Tibial nerve (tissue), 4 donors: ENCODE measurements at places on chromosomes 6 and 20. TPM values are rescaled to one million over a fixed set of nuclear protein-coding genes. Genes with fewer than 3 reads are reported as not detected.

MAP7 gene
- 1.4 TPM for total RNA-seq

DDO gene
- total RNA-seq: 2.1 TPM

DLL1 gene
- total RNA-seq: 3.3 TPM

PTPRT gene
- total RNA-seq: not detected

GSTA2 gene
- total RNA-seq: not detected

GJA10 gene
- not detected for total RNA-seq

DNA sequence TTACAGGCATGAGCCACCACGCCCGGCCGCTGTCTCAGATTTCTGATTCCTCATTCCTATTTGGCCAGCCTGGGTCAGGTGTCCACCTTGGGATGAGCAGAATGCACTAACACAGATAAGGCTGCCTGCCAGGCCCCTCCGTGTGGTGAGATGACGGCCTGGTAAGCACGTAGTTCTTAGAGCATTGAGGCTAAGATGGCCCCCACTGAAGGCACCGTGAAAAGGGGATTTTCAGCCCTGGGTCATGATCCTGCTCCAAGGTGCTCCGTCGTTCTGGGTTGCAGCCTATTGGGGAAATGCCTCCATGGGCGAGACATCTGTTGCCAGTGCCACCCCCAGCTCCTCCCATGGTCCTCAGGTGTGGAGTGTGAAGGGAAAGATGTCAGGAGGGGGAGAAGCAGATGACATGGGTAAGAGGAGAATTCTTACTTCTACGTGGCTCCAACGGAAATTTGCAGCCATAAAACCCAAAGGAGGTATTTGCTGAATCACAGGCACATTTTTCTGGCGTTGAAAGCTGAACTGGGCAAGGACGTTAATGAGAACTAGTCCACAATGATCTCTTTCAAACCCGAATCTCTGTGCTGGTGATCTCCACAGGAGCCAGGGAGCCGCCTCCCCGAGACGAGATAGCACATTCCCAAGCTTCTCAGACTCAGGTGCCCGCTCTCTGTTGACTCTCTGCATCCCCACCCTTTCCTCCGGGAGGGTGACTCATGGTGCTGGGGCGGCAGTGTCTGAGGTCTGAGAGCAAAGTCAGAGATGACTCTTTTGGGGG lies 34.0 kb upstream of the BMP6 start:
- no peak for DNase-seq
- H3K27me3 ChIP-seq: no peaks in the 10 kb centered on the region
- no peaks in the 10 kb centered on the region for H3K4me1 ChIP-seq

DNA sequence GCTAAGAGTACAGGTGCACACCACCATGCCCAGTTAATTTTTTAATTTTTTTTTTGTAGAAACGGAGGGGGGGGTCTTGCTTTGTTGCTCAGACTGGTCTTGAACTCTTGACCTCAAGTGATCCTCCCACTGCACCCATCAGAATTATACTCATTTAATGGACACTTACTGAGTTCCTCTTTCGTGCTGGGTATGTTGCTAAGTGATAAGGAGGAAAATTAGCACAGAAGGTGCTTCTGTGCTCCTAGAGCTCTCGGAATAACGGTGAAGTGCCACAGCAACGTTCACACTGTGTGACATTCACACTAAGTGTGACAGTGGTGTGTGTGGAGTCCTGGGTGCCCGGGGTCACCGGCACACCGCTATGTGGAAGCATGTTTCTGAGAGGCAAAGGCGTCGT lies 32.1 kb upstream of the BMP6 start:
- H3K27me3 ChIP-seq: no peaks in the 10 kb centered on the region
- H3K4me1 ChIP-seq: no peaks in the 10 kb centered on the region
- H3K36me3 ChIP-seq: no peaks in the 10 kb centered on the region
- H3K4me3 ChIP-seq: no peak overlapping the region
- H3K27ac ChIP-seq: no peak overlapping the region

GRCh38 chr20:31515775-31516107 lies 1.5 kb downstream of the HM13 start:
- H3K4me3 ChIP-seq: peak overlapping the region; percentile 85
- no peak for DNase-seq
- H3K27me3 ChIP-seq: no peaks in the 10 kb centered on the region
- H3K4me1 ChIP-seq: no peaks in the 10 kb centered on the region
- H3K36me3 ChIP-seq: peaks cover 27% of the 10 kb centered on the region
- no peak overlapping the region for H3K27ac ChIP-seq

DNA sequence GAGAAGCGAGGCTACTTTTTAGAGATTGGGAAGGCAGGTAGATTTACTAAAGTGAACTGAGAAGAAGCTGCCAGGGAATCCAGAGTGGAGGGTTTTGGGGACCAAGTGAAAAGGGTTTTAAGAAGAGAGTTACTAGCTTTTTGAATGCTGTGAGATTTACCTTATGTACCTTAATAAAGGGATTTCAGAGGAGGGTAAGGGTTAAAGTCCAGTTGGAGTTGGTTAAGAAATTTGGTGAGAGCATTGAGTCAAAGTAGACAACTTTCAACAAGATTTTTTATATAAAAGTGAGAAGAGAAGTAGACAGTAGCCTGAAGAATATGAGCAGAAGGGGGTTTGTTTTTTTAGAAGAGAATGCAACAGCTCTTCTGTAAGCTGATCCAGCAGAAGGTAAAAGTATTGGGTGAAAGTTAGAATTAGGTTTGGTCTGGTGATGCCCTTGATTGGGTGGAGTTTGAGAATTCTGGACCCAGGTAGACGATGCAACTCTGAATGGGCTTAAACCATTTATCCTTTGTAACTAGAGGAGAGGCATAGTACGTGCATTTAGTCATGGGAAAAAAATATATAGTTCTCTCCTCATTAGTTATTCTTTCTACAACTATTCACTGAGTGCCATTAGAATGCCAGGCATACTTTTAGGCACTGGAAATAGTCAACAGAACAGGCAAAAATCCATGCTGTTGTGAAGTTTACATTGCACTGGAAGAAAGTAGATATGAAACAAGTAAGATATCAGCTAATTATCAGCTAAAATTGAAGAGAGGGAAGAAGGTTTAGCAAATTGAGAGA lies 44.8 kb downstream of the ATRN start:
- H3K4me3 ChIP-seq: no peak overlapping the region
- H3K4me1 ChIP-seq: no peaks in the 10 kb centered on the region
- H3K27me3 ChIP-seq: no peaks in the 10 kb centered on the region
- no peaks in the 10 kb centered on the region for H3K36me3 ChIP-seq
- no peak overlapping the region for H3K27ac ChIP-seq
- DNase-seq: no peak

GRCh38 chr6:67558985-67559384 lies 1076.1 kb upstream of the ADGRB3 start:
- no peaks in the 10 kb centered on the region for H3K36me3 ChIP-seq
- no peak overlapping the region for H3K4me3 ChIP-seq
- H3K27ac ChIP-seq: no peak overlapping the region
- no peaks in the 10 kb centered on the region for H3K4me1 ChIP-seq

- no peak overlapping the region for H3K27ac ChIP-seq
- no peak overlapping the region for H3K4me3 ChIP-seq
- H3K27me3 ChIP-seq: no peaks in the 10 kb centered on the region
- H3K36me3 ChIP-seq: no peaks in the 10 kb centered on the region
Observed at GRCh38 chr6:22250486-22250885, 46.4 kb downstream of the PRL start.

DNA sequence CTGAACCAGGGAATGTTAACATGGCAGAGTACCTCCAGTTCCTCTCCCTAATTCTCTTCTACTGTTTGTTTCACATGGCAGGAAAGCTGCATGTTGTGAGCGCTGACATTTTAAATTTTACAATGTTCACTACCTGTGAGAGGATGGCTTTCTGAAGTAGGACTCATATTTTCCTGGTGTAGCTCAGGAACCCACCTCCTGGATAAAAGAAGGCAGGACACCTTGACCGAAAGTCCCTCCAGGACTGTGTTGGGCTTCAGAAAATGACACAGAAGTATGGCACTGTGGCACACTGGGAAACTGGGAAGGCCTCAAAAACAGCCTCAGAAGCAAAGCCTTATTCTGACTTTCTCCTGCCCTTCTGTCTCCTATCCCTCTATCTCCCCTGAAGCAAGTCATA lies 33.3 kb downstream of the PTPRK start:
- H3K36me3 ChIP-seq: no peaks in the 10 kb centered on the region
- no peaks in the 10 kb centered on the region for H3K4me1 ChIP-seq

- H3K4me3 ChIP-seq: no peak overlapping the region
- peaks cover 22% of the 10 kb centered on the region for H3K36me3 ChIP-seq
- no peak overlapping the region for H3K27ac ChIP-seq
- no peak for DNase-seq
Observed at GRCh38 chr6:107868867-107869611, 44.9 kb upstream of the SCML4 start.

GRCh38 chr6:141969201-141969600 lies 163.5 kb upstream of the GJE1 start:
- no peaks in the 10 kb centered on the region for H3K36me3 ChIP-seq
- H3K27ac ChIP-seq: no peak overlapping the region
- no peak overlapping the region for H3K4me3 ChIP-seq
- H3K27me3 ChIP-seq: no peaks in the 10 kb centered on the region
- H3K4me1 ChIP-seq: no peaks in the 10 kb centered on the region

GRCh38 chr6:125746731-125747588 lies 2.5 kb upstream of the HEY2 start:
- H3K27me3 ChIP-seq: no peaks in the 10 kb centered on the region
- peaks cover 57% of the 10 kb centered on the region for H3K4me1 ChIP-seq
- H3K27ac ChIP-seq: peak overlapping the region; percentile 69

- no peak for DNase-seq
- H3K4me1 ChIP-seq: no peaks in the 10 kb centered on the region
Observed at GRCh38 chr20:4748847-4749246, 27.1 kb downstream of the PRND start.

GRCh38 chr6:44475417-44475778 lies 87.9 kb downstream of the CDC5L start:
- H3K36me3 ChIP-seq: no peaks in the 10 kb centered on the region
- no peak for DNase-seq
- no peak overlapping the region for H3K4me3 ChIP-seq
- H3K4me1 ChIP-seq: peaks cover 37% of the 10 kb centered on the region
- H3K27ac ChIP-seq: no peak overlapping the region

DNA sequence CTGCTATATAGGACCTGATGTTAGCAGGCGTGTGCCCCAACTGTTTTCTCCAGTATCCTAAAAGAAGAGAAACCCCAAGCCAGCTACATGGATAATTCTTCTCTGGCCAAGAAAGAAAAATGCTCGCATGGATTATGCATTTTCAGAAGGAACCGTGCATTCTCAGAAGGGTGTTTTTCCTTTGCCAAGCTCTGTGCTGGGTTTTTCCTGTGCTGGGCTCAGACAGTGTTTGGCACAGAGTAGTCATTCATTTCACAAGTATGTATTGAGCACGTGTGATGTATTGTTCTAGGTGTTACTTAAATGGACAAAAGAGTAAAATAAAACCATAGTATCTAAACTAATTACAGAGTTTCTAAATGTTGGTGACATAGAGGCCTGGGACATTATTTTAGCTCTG lies 62.7 kb upstream of the ZNF133 start:
- H3K4me1 ChIP-seq: peaks cover 10% of the 10 kb centered on the region
- H3K4me3 ChIP-seq: no peak overlapping the region
- no peaks in the 10 kb centered on the region for H3K36me3 ChIP-seq

DNA sequence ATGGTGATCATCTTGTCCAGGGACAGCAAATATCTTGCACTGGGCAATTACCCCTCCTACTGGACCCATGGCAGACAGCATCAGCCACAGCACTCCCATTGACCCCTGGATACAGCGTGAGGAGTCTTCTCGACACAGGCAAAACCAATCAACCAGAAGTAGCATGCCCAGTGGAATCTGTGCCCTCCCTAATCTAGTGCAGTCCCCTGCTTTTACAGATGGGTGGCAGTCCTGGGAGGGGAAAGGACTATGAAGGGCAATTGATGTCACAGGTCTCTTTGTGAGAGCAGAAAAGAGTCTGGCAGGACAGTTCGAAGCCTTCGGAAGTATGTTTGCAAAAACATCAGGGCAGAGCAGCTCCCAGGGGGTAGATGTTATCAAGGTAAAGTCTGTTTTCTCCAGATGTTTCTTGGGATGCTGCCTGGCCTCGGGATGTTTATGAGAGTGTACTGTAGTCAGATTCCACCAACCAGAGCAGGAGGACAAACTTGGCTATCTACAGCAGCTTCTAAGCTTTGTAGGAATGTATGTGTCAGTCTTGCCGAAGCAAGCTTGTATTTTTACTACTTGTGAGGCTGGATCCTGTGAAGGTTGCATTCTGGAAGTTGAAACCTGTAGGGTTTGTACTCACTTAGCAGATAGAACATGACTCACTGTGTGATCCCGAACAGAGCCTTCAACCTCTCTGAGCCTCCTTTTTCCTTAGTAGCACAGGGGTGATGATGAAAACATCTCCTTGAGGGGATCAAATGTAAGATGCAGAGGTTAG lies 63.0 kb upstream of the MYL9 start:
- peaks cover 55% of the 10 kb centered on the region for H3K4me1 ChIP-seq
- DNase-seq: no peak

- DNase-seq: no peak
- H3K4me1 ChIP-seq: no peaks in the 10 kb centered on the region
- H3K27ac ChIP-seq: no peak overlapping the region
Observed at GRCh38 chr6:203661-204060, 88.6 kb upstream of the DUSP22 start.

GRCh38 chr20:7695635-7696034 lies 244.6 kb downstream of the HAO1 start:
- no peak overlapping the region for H3K4me3 ChIP-seq
- no peaks in the 10 kb centered on the region for H3K27me3 ChIP-seq
- no peak for DNase-seq
- H3K36me3 ChIP-seq: no peaks in the 10 kb centered on the region

DNA sequence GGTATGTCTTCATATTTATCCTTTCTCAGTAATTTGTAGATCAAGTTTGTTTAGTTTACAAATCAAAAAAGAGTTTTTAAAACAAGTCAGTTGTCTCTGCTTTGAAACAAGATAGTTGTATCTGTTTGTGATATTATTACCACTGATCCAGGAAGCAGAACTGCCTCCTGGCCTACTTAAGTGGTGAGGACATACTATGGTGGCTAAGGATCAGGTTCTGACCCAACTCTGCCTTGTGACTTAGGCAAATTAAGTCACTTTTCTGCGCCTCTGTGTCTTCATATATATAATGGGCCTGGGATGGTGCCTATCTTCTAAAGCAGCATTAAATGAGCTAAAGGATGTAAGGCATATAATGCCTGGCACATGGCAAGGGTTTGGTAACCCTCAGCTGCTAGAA lies 8.7 kb downstream of the ANKS1A start:
- DNase-seq: no peak
- H3K4me1 ChIP-seq: no peaks in the 10 kb centered on the region
- no peaks in the 10 kb centered on the region for H3K36me3 ChIP-seq
- no peaks in the 10 kb centered on the region for H3K27me3 ChIP-seq
- no peak overlapping the region for H3K27ac ChIP-seq

- no peaks in the 10 kb centered on the region for H3K27me3 ChIP-seq
- H3K4me1 ChIP-seq: peaks cover 30% of the 10 kb centered on the region
- no peaks in the 10 kb centered on the region for H3K36me3 ChIP-seq
- H3K27ac ChIP-seq: no peak overlapping the region
- H3K4me3 ChIP-seq: no peak overlapping the region
Observed at GRCh38 chr6:35449287-35449881, 2.8 kb upstream of the FANCE start.

- DNase-seq: no peak
- H3K27me3 ChIP-seq: peaks cover 96% of the 10 kb centered on the region
- H3K4me3 ChIP-seq: peak overlapping the region; percentile 28
- no peak overlapping the region for H3K27ac ChIP-seq
Observed at GRCh38 chr20:25077610-25078169, 4.3 kb downstream of the VSX1 start.
